Stimulated activated CD8-positive, alpha-beta memory T cell treated with anti-CD3 and anti-CD28 coated beads, Interleukin-7, amount 100 ng/mL, for 48 hours (primary cell): ENCODE measurements at places on chromosomes 16 and 17.

- no peak for DNase-seq
These were observed 16.0 kb upstream of the TANC2 start for GRCh38 chr17:62950067-62950466.

DNA sequence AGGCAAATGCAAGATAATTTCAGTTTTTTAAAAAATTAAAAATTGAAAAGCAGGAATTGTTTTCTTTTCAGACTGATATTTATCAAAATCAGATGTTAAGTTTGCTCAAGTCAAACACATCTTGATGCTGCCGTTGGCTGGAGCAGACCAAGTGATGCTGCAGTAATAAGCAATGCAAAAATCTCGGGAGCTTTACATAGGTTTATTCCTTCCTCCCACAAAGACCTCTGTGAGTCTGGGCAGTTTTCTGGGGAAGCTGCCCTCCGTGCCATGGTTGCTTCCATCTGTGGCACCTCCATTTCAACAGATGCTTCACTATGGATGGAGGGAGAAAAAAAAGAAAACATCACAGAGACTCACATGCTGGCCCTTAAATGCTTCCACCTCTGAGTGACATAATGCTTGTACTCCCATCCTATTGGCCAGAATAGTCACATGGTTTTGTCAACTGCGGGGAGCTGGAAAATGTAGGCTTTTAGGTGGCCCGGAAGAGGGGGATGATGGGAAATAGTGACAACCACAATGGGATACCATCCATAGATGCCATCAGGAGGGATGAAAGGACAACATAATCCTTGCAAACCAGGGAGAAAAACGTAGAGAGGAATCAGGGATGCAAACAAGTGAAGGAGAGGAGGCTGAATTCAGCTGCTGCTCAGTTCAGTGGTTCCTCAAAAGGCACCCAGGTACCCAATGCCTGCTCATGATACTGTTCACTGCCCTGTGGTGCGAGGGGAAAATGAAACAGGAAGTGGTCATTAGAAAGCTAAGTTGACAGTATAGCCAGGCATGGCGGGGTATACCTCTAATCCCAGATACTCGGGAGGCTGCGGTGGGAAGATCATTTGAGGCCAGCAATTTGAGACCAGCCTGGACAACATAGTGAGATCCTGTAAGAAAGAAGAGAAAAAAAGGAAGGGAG lies 13.5 kb upstream of the ERCC4 start:
- DNase-seq: no peak

DNA sequence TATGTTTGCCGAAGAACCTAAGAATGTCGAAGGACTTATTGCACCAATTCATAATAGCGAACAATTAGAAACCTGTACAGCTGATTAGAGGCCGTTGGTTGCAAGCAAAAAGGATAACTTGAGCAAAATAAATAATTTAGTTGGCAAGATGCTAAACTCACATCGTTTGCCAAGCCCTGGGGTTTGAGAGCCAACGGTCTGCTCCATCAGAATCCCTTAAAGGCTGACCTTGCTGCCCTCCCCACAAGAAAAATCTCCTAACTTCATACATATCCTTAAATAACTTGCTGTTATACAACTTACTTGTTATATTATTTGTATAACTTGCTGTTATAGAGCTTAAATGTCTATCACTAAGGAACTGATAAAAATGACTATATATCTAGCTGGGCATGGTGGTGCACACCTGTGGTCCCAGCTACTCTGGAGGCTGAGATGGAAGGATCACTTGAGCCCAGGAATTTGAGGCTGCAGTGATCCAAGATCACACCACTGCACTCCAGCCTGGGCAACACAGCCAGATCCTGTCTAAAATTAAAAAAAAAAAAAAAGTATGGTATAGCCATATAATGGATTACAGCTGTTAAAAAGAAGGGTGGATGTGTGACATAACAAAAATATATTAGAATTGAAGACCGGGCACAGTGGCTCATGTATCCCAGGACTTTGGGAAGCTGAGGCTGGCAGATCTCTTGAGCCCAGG lies 1.9 kb upstream of the TRIM37 start:
- no peak for DNase-seq

GRCh38 chr17:43431714-43432523 lies 33.1 kb downstream of the ARL4D start:
- no peak for DNase-seq

- DNase-seq: no peak
These were observed 21.5 kb upstream of the C1QL1 start for GRCh38 chr17:44989552-44990138.

- no peak for DNase-seq
These were observed 26.7 kb downstream of the ABCC3 start for GRCh38 chr17:50661348-50661747.

DNA sequence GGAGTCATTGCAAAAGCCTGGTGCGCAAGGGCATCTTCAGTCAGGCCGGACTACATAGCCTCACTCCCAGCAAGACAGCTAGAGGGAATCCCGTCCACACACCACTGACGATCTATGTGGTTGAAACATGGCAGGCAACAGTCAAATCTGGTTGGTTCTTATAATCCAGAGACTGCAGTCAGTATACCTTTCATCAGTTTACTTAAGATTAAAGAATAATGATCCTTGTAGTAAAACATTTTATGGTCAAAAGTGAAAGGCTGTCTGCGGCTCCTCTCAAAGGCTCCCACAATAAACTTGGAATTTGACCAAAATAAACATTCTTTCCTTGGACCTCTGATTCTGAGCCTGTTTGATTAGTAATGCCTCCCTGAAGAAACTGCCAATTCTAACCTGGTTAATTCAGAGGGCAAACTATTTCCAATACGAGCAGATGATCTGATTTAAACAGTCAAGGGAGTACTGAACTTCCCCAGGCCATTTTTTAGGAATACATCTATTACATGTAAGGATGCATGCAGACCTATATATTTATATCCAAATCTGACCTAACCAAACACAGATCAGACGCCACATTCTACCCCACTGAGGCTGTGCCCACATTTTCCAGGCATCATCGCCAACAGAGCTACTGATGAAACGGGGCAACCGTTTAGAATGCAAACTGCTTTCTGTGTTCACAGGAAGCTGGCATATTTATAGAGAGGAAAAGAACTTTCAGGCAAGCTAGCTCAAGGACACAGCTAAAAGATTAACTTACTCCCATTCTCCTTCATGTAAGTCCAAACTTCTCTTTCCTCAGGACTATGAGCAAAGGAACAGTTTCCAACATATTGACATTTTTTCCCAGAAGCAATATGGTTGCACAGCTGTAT lies 15.3 kb upstream of the TXNDC11 start:
- DNase-seq: no peak

GRCh38 chr16:19127674-19128131 lies 13.9 kb downstream of the ITPRIPL2 start:
- no peak for DNase-seq

GRCh38 chr17:1714427-1714979 lies 4.3 kb upstream of the TLCD2 start:
- no peak for DNase-seq

- DNase-seq: no peak
These were observed 100.3 kb downstream of the ADCY9 start for GRCh38 chr16:4016005-4016352.

- no peak for DNase-seq
These were observed 16.2 kb downstream of the RDM1 start for GRCh38 chr17:35914354-35914753.

DNA sequence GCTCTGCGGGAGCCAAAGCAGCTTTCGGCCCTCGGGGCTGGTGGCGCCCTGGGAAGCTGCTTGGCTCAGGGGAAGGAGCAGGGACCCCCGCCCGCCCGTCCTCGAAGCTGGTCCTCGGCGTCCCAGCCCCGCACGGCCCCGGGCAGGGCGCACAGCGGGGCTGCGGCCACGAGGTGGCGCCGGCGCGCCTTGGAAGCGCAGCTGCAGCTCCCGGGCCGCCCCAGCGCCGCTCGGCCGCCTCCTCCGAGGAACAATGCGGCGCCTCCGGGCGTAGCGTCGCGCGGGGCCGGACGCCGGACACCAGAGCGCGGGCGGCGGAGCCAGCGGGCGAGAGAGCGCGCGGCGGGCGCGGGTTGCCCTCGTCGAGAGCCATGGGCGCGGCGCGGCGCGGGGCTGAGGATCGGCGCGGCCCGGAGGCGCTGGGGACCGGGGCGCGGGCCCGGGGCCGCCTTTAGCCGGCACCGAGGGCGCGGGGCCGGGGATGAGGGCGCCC lies at the start of gene MGAT5B:
MGAT5B (plus strand) TSS at position 229 of the 493 bp plus-strand sequence. CDS start 626 bp downstream, outside the sequence.
- DNase-seq: peak; percentile 45

DNA sequence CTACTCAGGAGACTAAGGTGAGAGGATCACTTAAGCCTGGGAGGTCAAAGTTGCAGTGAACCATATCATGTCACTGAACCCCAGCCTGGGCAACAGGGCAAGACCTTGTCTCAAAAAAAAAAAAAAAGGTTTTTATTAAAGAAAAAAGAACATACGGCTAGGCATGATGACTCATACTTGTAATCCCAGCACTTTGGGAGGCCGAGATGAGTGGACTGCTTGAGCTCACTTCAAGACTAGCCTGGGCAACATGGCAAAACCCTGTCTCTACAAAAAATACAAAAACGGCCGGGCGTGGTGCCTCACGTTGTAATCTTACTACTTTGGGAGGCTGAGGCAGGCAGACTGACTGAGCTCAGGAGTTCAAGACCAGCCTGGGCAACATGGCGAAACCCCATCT lies 38.4 kb downstream of the RANBP10 start:
- no peak for DNase-seq

GRCh38 chr16:13702614-13703013 lies 217.3 kb upstream of the ERCC4 start:
- DNase-seq: no peak

DNA sequence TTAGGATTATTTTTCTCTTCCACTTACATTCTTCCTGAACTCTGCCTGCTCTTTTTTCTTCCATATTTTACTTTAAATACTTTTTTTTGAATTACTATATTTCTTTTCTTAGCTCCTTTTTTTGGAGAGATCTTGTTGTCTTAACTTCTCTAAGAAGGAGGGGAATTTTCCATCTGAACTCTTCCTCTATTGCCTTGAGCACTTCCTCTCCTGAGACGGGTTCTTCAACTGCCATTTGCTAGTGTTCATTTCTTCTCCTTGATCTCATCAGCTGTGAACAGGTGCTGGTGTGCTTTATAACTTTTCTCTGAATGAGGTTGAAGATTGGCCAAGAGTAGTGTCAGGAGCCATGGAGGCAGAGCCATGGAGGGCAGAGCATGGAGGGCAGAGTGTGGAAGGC lies 15.1 kb upstream of the CD300LD start:
- DNase-seq: no peak

DNA sequence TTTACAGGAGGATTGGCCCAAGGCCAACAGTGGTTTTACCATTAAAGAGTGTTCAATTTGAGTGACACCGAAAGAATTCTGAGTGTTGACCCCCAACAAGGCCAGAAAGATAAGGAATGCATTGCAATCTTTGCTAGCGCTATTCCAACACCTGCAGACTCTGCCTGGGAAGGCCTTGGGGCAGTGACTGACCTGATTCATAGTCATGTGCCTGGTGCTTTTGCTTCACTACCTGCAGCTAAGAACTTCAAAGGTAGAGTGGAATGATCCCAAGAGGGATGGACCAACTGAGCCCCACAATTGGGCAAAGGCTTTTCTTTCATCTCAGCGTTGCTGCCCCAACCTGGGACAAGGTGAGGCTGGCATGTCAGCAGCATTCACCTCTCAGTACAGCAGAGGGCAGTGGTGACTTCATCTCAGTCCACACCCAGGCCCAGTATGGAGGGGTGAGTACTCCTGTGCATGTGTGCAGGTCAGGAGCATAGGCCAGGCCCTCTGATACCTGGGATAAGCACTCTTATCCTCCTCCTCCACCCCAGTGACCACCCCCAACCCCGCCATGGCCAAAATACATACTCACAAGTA lies 149.6 kb upstream of the GNAO1 start:
- no peak for DNase-seq

GRCh38 chr17:48438516-48439061 lies 8.6 kb upstream of the SKAP1 start:
- no peak for DNase-seq

DNA sequence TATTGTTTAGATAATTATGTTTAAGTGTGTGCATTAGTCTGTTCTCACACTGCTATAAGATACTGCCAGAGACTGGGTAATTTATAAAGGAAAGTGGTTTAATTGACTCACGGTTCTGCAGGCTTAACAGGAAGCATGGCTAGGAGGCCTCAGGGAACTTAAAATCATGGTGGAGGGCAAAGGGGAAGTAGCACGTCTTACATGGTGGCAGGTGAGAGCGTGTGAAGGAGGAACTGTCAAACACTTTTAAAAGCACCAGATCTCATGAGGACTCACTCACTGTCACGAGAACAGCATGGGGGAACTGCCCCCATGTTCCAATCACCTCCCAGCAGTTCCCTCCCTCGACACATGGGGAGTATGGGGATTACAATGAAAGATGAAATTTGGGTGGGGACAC lies 203.5 kb upstream of the GOT2 start:
- DNase-seq: no peak

DNA sequence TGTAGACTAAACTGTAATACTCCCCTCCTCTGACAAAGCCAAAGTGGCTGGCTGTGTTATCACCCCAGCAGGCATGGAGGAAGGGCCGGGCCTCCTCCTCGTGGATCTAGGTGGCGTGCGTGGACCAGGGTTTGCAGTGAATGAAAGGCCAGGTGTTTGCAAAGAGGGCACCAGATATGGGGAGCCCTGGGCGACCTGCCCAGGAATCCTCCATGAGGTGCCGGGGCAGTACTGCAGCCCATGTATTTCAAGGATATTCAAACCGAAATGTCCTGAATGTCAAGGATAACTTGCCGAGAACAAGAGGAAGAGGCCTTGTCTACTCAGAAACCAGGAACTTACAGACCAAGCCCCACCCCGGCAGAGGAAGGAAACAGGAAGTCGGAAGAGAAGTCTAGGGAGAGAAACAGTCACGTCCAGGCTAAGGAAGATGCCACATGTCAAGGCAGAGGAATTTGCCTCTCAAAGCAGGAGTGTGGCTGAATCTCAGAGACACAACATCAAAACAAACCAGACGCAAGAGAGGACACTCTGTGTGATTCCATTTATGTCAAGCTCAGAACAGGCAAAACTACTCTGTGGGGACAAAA lies 13.7 kb upstream of the OSGIN1 start:
- DNase-seq: no peak

DNA sequence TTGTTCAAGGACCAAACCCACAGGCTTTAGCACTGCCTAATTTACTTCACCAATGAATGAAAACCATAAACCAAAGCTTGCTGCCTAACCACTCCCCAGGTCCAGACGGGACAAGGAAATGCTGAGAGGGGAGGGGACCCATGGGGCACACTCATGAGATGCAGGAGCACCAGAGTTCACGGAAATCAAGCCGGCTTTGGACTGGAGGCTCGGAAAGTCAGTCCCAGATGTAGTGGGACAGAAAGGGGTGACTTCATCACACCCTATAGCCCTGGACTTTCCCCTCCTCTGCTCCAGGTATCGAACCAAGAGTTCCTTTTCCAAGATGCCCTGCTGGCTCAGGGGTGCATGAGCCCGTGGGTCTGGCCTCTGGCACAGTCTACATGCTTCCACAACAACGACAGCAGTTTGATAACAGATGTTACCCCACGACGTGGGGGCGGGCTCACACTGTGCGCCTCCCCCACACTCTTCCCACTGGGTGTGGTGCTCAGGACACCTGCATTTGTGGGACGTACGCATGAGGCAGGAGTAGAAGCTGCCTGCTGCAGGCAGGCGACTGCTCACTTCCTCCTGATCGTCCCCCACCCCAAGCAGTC lies 63.2 kb downstream of the AMFR start:
- no peak for DNase-seq

- no peak for DNase-seq
These were observed 901 bp upstream of the HEATR6 start for GRCh38 chr17:60079401-60080243.
